ENCODE measurements at places on chromosomes 6 and 20.

DNA sequence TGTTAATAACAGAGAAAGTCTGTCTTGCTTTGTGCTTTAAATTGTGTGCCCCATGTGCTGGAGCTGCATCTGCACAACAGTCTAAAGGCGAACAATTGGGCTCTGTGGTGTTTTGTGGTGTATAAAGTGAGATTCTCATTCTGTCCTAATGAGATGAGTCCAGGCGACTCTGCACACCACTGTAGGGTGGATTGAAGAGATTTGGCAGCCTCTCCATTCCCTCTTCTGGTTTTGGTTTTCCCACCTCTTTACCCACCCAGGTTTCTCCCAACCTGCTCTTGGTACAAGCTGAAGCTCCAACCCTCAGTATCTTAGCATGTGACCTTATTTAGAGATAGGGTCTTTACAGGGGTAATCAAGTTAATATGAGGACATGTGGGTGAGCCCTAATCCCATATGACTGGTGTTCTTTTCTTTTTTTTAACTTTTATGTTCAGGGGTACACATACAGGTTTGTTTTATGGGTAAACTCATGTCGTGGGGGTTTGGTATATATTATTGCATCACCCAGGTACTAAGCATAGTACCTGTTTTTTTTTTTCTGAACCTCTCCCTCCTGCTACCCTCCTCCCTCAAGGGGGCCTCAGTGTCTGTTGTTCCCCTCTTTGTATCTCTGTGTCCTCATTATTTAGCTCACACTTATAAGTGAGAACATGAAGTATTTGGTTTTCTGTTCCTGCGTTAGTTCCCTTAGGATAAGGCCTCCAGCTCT lies 217.6 kb upstream of the DTNBP1 start:
- no peak for DNase-seq

DNA sequence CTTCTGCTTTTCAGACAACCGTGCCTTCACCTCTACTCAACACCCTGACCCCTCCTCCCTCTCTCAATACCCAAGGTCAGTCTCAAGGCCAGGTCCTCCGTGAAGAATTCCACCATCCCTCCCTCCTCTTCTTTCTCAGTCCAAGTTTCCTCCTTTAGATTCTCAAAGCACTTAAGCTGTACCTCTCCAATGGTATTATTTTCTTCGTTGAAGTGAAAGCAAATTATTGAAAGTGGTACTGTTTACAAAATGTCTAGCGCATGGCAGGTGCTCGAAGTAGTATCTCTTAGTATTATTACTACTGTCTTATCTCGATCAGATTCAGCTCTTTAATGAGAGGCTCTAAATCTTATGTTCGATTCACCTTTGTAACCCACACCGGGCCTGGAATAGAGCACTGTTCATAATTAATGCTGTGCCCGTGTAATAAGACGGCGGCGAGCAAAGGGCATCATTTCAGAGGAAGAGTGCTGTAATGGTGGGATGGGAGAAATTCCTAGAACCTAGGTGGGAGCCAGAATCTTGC lies 593 bp upstream of the RALGAPB start:
- peak; percentile 18 for DNase-seq

DNA sequence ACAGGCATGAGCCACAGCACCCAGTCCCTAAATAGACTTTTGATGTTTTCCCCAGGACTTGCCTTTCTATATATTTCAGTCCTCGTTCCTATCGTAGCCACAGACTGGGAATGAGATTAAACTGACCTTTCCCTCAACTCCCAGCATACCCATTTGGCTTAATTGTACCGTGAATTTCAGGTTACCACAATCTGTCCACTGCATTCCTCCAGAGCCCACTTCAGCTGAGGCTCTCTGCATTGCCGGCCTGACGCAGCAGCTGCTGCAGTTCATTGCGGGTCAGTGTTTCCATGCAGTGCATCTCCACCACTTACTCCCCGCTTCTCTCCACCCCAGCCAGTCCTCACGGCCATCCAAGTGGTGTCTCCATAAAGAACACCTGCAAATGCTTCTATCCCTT lies 103.1 kb upstream of the RIN2 start:
- no peak for DNase-seq

DNA sequence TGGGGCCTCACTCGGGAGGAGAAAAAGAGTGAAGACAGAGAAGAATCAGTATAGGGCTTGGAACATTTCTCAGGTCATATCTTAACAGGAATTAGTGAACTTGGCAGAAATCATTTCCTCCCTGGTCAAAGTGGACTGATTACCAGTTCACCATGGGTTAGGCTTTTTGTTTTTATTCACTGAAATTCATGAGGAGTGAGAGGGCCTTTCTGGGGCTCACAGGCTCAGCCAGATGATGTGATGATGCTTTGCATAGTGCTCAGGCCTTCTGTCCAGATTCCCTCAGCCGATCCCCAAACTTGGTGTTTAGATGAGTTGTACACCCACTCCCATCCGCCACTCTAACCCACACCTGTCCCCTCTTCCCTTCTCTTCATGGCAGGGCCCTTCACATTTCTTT lies 32.5 kb downstream of the SRSF3 start:
- no peak for DNase-seq

All from DMS79 treated with DMSO at 0.1 percent for 48 hours (cell line).